ENCODE measurements at places on chromosomes 7 and 10.

DNA sequence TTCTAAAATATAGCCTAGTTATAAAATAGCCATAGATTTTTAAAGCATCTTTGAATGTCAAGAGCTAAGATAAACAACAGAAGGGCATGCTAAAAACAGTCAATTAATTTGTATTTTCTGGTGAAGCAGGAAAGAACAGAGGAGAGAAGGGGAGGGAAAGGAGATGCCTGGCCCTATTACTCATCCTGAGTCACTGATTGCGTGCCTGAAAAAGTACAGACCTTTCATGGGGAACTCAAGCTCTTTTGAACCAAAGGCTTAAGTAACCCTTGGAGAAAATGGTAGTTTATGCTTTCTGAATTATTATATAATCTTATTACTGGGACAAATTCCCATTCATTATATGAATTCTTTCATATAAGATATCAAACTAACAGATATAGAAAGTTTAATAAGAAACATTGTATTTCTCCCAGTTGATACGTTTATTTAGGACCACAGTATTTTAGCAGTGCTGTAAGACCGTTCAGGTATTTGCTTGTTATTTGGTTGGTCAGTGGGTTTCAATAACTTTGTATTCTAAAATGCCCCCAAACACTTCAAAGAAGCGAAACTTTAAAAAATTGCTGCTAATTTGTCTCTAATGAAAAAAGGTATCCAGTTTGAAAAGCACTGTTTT lies 151.3 kb downstream of the HGF start:
- no peak for DNase-seq

DNA sequence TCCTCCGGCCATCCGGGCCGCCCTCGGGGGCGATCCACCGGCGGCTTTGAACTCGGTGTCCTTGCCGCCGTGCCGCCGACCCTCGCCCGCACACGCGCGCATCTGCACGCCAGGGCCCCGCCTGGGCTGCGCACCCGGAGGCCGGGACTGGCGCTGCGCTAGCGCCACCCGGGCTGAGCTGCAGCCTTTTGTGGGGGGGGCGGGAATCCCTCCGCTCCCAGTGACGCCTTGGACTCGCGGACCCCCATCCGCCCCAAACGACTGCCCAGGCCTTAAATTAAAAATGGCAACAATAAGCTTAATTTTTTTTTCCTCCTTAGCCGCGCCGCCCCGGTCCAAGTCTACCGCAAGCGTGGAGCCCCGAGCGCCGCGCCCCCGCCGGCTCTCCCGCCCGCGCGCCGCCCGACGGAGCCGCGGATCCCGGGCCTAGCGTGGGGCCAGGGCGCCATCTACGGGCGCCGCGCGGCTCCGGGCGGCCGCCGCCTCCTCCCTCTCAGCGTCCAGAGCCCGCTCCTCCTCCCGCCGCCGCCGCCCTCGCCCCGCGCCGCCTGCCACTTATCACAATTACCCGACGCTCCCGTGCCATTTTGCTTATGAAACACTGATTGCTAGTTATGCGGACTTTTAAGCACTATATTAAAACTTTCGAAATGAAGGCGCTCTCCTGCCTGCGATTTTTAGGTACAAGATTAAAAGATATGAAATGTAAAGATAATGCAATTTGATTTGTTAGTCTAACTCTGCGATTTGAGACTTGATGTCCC lies 7.5 kb upstream of the EBF3 start:
- no peak for DNase-seq

GRCh38 chr10:51244309-51244708 lies 170.0 kb downstream of the PRKG1 start:
- DNase-seq: no peak

DNA sequence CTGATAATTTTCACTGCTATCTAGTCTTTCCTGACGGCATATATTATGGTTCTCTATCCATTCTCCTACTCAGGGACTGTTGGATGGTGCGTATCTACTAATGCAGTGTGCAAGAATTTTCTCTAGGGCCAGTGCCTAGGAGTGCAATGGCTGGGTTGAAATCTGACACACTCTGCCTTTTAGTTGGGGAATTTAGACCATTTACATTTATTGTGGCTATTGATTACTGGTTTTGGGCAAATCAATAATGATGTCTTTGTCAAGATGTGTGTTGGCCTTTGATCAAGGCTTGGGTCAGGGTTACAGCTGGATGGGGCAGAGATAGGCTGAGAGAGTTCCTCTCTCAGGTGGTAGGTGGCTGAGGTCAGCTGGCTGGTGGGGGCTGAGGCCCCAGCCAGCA lies 21.8 kb downstream of the NPTX2 start:
- no peak for DNase-seq

DNA sequence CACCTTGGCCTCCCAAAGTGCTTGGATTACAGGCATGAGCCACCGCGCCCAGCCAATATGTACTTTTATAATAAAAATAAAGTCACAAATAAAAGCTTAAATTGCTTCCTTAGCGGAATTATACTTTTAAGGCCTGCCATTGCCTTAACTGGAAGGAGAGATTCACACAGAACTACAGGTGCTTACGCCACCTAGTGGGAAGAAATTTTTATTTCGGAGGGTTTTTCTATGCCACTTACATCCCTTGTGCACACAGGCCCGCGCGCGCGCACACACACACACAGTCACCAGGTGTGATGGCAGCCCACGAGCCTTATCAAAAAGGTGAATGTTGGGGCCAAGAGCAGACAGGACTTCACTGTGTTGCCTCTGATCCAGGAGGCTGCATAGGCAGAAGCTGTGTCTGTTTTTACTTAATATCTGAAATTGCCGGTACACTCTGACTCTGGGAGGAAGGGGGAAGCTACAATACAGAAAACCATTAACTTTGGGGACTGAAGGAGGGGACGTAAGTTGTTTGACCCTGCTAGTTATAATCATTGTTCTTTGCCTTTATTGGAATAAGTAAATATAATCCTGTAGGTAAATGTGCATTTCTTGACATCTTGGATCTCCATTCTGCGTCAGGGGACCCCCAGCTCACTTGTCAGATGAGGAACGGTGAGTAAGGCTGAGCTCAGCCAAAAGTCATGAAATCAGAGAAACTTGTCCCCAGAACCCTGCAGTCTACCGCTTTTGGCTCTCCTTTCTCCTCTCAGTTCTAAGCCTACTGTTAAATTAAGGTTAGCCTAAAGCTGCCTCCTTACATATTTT lies 87.1 kb downstream of the SLC16A9 start:
- DNase-seq: no peak

DNA sequence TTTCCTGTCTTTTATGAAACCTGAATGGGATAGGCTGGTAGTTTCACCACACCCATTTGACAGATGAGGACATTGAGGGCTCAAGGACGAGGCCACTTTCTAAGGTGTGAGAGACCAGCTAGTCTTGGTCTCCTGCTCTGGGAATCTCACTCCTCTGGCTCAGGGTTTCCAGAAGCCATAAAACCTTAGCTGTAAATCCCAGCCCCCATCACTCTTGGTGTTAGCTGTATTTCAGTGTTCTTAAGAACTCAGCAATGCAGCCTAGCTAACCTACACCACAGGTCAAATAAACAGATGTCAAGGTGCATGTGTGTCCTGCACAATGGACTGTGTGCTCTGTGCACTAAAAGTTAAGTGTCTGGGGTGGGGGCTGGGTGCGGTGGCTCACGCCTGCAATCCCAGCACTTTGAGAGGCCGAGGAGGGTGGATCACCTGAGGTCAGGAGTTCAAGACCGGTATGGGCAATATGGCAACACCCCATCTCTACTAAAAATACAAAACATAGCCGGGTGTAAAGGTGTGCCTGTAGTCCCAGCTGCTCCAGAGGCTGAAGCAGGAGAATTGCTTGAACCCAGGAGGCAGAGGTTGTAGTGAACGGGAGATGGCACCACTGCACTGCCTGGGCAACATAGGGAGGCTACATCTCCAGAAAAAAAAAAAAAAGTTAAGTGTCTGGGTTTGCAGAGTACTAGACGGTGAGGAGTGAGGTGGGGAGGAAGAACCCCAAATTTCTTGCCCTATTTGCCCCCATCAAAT lies 567 bp upstream of the EPO start:
- no peak for DNase-seq

- DNase-seq: no peak
Observed at GRCh38 chr7:47577321-47577919, 4.5 kb downstream of the TNS3 start.

GRCh38 chr7:13307040-13307439 lies 619.6 kb downstream of the ARL4A start:
- no peak for DNase-seq

DNA sequence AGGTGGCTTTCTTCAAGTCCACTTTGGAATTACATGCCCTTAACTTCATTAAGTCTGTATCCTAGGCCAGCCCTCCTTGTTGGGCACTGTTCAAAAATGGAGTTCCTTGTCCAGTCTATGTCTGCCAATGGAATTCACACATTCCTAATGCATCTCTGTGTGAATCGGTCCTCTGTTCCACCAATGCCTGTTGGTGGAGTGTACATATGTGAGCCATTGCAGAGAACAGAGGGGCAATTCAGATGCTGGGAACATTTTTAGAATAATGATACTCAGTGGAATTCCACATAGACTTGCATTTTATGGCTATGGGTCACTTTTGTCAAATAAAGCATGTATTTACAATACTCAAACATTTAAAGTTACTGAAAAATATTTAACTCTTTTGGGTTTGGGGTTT lies 108.3 kb downstream of the COL28A1 start:
- no peak for DNase-seq

DNA sequence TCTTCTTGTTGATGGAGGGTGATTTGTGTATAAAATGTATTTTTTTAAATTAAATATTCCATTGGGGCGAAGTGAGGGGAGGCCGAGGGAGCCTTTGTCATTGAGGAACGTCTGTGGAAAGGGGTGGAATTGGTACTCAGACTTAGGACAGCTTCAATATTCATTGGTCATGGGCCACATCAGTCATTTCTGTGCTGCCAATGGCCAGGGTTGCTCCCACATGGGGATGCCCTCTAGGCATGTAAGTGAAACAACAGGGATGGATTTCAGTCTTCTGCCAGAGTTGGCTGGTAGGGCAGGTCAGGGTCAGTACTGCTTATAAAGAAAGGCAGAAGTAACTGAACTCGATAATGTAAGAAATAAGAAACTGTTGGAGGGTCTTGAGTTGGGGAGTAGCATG lies 47.2 kb downstream of the NEURL1 start:
- DNase-seq: no peak

DNA sequence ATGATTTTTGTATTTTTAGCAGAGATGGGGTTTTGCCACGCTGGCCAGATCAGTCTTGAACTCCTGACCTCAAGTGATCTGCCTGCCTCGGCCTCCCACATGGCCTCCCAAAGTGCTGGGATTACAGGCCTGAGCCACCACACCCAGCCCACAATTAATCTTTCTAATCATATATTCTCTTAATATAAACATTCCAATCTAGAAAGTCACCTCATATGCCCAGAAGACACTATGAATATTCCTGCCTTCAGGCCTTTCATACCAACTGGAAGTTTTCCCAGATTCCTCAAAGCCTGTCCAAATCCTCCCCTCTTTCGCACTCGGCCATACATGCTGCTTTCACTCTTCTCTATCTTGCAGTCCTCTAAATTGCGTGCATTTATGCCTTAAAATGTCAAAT lies 32.6 kb downstream of the PDZD8 start:
- DNase-seq: no peak

- no peak for DNase-seq
Observed at GRCh38 chr7:78620920-78621319, 822.3 kb downstream of the PHTF2 start.

- DNase-seq: no peak
Observed at GRCh38 chr10:79399223-79399831, 46.1 kb downstream of the ZCCHC24 start.

GRCh38 chr10:111874576-111874975 lies 309.0 kb downstream of the GPAM start:
- no peak for DNase-seq

DNA sequence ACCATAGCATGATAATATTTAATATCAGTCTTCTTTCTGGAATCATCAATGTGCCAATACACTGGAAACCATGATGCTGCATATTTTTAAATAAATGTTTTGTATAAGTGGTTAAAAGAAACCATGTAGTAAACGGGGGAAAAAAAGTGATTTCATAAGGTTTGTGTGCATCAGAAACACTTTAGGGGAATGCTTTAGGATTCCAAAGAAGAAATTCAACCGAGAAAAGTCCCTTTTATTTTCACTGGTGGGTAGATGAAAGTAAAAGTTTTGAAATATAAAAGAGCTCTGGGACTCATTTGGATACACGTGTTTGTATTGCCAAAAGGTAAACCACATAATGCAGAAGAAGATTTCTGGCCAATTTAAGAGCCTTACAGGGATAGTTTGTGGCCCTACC lies 11.9 kb upstream of the MACC1 start:
- no peak for DNase-seq

DNA sequence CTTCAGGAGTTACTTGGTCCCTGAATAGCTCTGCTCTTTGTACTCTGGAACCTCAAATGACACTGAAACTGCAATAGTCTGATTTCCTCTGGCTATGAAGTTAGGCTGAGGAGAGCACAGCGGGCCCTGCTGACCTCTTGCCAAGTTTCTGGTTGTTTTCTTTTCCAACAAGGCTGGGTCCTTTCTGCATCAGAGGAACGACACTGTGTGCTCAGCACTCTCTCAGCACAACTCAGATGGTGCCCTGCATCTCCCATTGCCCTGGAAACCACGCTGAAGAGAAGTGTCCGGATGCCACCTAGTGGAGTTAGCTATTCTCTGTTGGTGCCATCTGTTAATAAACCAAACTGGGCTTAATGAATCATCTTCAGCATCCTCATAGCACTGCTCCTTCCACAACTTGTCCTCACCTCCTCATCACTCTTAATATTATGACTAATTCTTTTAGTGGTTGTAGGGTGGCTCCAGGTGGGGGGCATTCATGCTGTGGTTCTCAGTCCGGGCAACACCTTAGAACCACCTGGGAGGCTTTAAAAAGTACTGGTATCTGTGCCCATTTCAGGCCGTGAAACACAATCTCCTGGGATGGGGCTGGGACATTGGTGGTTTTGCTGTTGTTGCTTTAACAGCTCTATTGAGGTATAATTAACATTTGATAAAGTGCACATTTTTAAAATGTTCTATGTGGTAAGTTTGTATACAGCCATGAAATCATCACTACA lies 8.2 kb upstream of the EFCAB10 start:
- DNase-seq: no peak

DNA sequence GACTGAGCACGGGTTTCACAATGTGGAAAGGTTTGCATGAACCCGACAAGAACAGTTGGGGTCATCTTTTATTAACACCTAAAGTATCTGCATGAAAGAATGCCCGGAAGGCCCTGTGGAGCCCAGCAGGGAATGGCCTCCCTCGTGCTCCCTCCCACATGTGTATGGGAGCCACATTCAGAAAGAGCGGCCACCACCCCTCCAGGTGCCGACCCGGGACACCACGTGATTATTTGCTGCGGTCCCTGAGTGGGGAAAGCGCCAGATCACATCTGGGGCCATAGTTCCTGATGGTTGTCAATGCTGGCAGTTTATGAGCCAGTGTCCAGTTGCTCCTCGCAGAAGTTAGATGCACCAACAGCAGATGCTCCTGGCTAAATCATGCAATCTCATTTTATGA lies 571.4 kb downstream of the TCERG1L start:
- DNase-seq: no peak

GRCh38 chr10:104028146-104028545 lies 57.5 kb downstream of the COL17A1 start:
- DNase-seq: no peak

Data from esophagus squamous epithelium (tissue), 5 donors.